NCI-H1930 (cell line): ENCODE measurements at places on chromosomes 12 and 14.

GRCh38 chr12:29234965-29235626 lies 86.0 kb downstream of the FAR2 start:
- DNase-seq, result no peak

GRCh38 chr12:89712706-89713105 lies 4.1 kb upstream of the ATP2B1 start:
- DNase-seq, result no peak

GRCh38 chr12:49563951-49564685 lies 3.8 kb downstream of the MCRS1 start:
- DNase-seq, result no peak

DNA sequence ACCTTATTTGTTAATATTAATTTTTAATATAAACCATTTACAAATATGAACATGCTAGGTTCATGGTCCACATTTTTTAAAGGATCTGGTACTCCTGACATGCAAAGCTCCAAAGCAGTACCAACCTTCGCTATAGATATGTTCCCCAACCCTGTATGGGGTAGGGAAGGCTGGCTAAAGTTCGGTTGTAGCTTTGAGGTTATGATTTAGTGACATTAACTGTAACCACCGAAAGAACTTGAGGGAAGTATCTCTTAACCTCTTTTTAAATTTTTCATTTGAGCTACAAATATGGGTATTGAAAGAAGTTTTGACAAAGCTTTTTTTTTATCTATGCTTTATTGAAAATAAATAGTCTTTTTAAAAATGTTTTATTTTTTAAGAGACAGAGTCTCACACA lies 115.5 kb downstream of the DYRK2 start:
- DNase-seq, result no peak

DNA sequence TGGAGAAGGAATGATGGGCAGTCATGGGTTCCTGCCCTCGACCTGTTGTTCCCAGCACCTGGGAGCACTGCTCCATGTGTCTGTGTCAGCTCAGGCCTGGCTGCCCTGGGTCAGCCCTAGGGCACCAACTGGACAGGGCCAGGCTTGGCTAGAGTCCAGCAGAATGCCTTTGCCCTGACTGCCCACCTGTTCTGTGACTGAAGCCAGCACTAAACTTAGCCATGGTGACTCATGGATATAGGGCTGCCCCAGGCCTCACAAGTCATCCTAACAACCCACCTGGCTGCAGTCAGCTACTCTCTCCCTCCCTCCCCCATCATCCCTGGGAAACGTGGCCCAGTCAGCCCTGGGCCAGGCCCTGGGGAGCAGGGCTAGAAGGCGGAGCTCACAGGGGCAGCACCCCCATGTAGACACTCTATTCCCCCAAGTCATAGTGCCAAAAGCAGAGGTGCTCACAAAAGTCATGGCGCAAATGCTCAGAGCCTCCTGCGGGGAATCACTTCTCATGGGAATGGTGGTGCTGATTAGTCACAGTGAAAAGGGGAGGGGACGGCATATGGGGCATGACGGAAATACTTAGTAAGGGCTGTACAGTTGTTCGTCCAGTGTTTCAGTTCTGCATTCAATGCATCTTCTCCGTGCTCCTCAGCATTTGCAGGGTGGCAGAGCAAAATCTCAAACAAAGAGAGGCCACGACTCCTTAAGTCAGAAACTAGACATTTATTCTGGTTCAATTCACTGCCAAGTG lies 52.0 kb upstream of the NTF3 start:
- no peak for DNase-seq

DNA sequence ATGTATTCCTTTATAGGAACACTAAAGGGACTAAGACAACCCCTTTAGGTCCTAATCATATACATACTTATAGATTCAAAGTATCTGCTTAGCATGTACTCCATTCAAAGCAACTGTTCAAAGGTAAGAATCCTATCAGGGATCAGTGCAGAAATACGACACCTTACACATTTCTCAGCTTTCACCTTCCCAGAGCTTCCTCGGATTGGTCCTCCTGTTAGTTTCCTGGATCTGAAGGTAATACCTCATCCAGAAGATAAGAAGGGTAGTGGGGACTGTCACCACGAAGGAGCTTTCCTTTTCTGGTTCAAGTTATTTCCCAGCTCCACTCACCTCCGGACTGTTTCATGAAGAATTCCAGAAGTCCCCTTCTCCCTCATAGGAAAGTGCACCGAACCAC lies 38.0 kb downstream of the RCOR1 start:
- no peak for DNase-seq

DNA sequence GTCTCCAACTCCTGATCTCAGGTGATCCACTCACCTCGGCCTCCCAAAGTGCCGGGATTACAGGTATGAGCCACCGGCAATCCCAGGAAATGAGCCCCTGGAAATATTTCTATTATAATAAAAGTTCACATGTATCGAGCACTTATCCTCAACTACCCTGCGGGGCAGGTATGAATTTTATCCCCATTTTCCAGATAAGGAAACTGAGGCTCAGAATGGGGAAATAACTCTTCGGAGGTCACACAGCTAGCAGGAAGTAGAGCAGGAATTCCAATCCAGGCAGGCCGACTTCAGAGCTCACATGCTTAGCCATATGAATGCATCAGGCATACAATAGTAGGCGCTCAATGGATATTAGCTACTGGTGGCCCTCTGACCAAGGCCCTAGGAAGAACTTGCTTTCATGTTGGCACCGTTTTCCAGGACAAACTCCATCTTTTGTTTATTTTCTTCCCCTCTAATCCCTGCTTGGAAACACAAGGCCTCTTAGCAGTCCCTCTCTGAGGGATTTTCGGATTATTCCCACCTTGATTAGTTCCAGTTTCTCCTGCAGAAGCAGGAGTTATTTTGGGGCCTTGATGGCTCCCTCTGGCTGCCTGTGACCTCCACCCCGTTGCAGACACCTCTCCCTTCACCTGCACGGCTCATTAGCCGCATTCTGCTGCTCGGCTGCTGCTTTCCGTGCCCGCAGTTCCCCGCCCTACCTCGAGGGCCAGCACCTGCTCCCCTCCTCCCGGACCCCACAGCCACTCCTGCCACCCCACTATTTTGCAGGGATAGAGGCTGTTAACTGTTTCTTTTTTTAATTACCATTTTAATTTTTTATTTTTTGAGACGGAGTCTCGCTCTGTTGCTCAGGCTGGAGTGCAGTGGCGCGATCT lies 18.7 kb upstream of the POP5 start:
- no peak for DNase-seq

GRCh38 chr12:52205612-52206303 lies 13.9 kb upstream of the KRT80 start:
- DNase-seq, result no peak
